ENCODE measurements at places on chromosomes 6 and 20. TPM values are rescaled to one million over a fixed set of nuclear protein-coding genes. Genes with fewer than 3 reads are reported as not detected.

Gene PTCHD4
- not detected for total RNA-seq

Gene TRIM31
- not detected for total RNA-seq

Gene ZDHHC14
- 8.7 TPM for total RNA-seq

Gene MRPL18
- total RNA-seq, result 65.8 TPM

Gene SLCO4A1
- total RNA-seq, result 51.5 TPM
